ENCODE measurements at places on chromosomes 4 and X.

DNA sequence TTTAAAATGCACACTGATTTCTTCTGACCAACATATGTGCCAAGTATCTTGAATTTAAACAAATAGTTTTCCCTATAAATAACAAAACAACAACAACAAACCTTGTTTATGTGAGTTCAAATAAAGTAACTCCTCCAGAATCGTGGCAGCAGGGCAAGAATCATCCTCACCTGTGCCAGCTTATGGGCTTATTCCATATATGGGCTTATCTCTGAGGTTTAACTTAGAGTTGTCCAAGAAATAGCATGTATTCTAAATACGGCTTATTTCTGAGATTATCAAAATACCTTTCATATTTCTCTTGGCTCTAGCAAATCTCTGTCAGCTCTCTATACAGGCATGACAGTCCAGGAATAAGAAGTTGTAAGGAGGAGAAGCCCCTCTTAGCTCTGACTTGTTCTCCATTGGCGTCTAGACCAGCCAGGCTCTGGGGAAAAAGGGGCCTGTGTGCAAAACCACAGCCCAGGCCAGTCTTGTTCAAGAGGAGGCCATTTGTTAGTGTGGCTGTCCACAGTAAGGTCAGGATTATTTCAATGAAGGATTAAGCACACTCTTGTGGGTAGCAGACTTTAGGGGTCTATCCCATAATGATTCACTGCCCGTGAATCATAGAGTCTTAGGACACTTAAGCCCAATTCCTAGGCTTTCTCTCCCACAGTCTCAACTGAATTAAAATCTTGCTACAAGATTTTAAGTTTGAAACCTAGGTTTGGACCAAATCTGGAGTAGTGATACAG lies 63.2 kb downstream of the FRAS1 start:
- no peak overlapping the region for H3K4me3 ChIP-seq
- no peaks in the 10 kb centered on the region for H3K4me1 ChIP-seq
- no peak for DNase-seq
- H3K27ac ChIP-seq = no peak overlapping the region
- peaks cover 5% of the 10 kb centered on the region for H3K27me3 ChIP-seq

DNA sequence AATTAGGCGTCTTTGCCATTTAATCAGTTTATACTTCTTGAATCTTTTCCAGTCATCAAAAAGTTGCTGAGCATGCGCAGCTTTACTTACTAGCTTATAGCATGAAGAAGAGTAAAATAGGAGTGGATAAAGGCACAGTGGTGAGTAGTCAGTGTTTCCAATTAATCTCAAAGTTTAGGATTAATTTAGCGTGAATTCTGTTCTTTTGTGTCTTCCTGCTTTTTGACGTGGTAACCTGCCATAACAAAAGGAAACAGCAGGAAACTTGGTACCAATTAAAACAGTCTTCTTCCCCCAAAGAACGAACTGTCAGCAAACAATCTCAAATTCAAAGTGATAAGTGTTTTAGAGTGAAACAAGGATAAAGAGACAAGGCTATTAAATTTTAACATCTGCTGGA lies 61.9 kb downstream of the TET2 start:
- H3K27me3 ChIP-seq = no peaks in the 10 kb centered on the region
- no peak overlapping the region for H3K27ac ChIP-seq
- peaks cover 18% of the 10 kb centered on the region for H3K36me3 ChIP-seq
- DNase-seq = no peak
- H3K4me1 ChIP-seq = no peaks in the 10 kb centered on the region

- H3K27ac ChIP-seq = no peak overlapping the region
- no peak for DNase-seq
- peaks cover 5% of the 10 kb centered on the region for H3K27me3 ChIP-seq
- H3K4me1 ChIP-seq = peaks cover 6% of the 10 kb centered on the region
These were observed 144.7 kb downstream of the QDPR start for GRCh38 chr4:17367201-17367600.

GRCh38 chrX:70166601-70167590 lies 10.4 kb upstream of the DGAT2L6 start:
- peak; percentile 6 for DNase-seq
- H3K27ac ChIP-seq = no peak overlapping the region
- H3K4me1 ChIP-seq = peaks cover 10% of the 10 kb centered on the region
- no peak overlapping the region for H3K4me3 ChIP-seq
- no peaks in the 10 kb centered on the region for H3K27me3 ChIP-seq
- H3K36me3 ChIP-seq = peaks cover 20% of the 10 kb centered on the region

DNA sequence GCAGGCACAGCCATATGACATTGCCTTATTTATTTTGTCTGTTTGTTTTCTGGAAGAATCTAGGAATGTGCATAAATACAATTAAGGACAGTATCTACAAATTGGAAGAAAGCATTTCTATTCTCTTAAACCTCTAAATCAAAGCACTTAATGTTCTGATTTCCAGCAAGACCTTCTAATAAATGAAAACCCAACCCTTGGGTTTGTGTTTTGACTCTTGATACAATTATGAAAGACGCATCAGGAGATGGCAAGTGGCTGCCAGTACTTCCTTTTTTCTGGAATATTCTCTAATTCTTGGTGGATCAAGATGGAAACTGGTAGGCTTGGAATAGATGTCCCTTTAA lies 437 bp upstream of the CPE start:
- DNase-seq = no peak
- no peak overlapping the region for H3K4me3 ChIP-seq
- no peaks in the 10 kb centered on the region for H3K4me1 ChIP-seq
- H3K27ac ChIP-seq = no peak overlapping the region
- peaks cover 69% of the 10 kb centered on the region for H3K27me3 ChIP-seq
- no peaks in the 10 kb centered on the region for H3K36me3 ChIP-seq

GRCh38 chr4:99405433-99406115 lies 29.6 kb downstream of the ADH7 start:
- H3K4me3 ChIP-seq = no peak overlapping the region
- peaks cover 5% of the 10 kb centered on the region for H3K27me3 ChIP-seq
- H3K4me1 ChIP-seq = peaks cover 16% of the 10 kb centered on the region
- no peak overlapping the region for H3K27ac ChIP-seq
- no peaks in the 10 kb centered on the region for H3K36me3 ChIP-seq

DNA sequence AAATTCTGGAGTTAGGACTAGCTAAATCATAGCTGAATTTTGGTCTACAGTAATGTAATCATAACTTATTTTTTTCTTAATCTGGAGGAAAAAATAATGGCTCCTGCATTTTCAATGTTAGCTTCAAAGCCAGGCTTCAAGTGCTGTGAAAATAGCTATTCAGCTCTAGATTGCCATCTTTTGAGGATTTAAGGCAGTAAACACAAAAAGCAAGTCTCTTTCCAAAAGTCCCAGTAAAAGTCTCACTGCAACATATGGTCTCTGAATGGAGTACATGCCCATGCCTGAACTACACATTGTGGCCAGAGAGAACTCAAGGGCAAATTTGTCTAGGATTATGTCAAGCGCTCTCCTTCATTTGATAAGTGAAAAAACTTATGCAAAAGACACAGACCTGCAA lies 720.9 kb downstream of the FSTL5 start:
- H3K27ac ChIP-seq = no peak overlapping the region
- H3K27me3 ChIP-seq = no peaks in the 10 kb centered on the region
- no peaks in the 10 kb centered on the region for H3K4me1 ChIP-seq
- DNase-seq = no peak
- H3K36me3 ChIP-seq = no peaks in the 10 kb centered on the region

DNA sequence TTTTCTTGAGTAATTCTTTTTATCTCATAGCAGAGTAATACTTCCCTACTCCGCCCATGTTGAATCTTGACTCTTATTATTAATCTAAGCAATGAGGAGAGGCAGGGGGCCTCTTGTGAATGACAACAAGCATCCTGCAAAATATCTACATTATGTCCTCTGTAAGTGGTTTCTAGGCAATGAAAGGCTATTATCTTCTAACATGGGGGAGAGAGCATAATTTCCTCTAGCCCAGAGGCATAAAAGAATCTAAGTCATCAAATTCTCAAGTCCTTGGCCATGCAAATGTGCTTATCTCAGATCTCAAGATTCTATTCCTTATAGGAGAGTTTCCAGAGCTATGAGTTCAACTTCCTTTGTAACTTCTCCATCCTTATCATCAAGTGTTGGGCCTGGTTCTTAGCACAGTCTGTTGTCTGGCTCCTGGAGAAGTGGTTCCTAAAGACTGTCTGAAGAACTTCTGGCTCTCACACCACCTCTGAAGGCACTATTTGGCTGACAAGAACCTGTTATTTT lies 423.1 kb upstream of the INTU start:
- H3K27me3 ChIP-seq = no peaks in the 10 kb centered on the region
- H3K36me3 ChIP-seq = no peaks in the 10 kb centered on the region
- no peak overlapping the region for H3K27ac ChIP-seq
- DNase-seq = no peak

DNA sequence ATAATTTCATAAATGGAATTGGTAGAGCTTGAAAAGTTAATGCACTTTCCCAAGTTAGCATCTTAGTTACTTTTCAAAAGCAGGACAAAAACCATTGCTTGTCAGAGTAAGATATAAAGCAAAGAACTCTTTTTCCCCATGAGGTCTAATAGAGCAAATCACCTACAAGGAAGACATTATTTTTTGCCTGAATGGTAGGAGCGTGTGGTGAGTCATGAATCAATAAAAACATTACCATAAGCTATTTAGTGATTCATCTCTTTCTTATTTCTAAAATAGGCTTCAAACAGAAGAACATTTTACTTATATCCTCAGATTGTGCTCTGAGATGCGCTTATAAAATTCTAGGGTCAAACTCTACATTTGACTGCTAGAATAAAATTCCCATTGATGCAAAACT lies 109.4 kb upstream of the GPRIN3 start:
- H3K36me3 ChIP-seq = no peaks in the 10 kb centered on the region
- H3K4me1 ChIP-seq = no peaks in the 10 kb centered on the region

GRCh38 chr4:140611854-140612253 lies 43.1 kb upstream of the UCP1 start:
- no peaks in the 10 kb centered on the region for H3K27me3 ChIP-seq
- no peaks in the 10 kb centered on the region for H3K4me1 ChIP-seq
- no peak overlapping the region for H3K27ac ChIP-seq
- no peak for DNase-seq
- H3K4me3 ChIP-seq = no peak overlapping the region

DNA sequence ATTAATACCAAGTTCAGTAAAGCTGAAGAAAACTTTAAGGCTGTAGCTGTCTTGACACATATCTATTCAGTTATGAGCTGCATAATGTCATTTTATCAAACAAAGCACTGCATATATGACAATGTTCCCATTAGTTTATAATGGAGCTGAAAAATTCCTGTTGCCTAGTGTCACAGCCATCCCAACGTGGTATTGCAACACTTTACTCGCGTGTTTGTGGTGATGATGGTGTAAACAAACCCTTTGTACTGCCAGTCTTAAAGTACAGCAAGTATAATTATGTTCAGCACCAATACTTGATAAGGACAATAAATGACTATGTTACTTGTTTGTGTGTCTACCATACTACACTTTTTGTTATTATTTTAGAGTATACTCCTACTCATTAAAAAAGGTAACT lies 1415.6 kb upstream of the PCDH7 start:
- H3K4me1 ChIP-seq = no peaks in the 10 kb centered on the region
- H3K27ac ChIP-seq = no peak overlapping the region
- no peak for DNase-seq
- H3K4me3 ChIP-seq = no peak overlapping the region
- no peaks in the 10 kb centered on the region for H3K36me3 ChIP-seq

GRCh38 chrX:24515447-24515846 lies 50.4 kb downstream of the PDK3 start:
- no peak overlapping the region for H3K27ac ChIP-seq
- H3K36me3 ChIP-seq = peaks cover 11% of the 10 kb centered on the region
- peaks cover 9% of the 10 kb centered on the region for H3K4me1 ChIP-seq
- H3K4me3 ChIP-seq = no peak overlapping the region
- no peak for DNase-seq
- no peaks in the 10 kb centered on the region for H3K27me3 ChIP-seq

DNA sequence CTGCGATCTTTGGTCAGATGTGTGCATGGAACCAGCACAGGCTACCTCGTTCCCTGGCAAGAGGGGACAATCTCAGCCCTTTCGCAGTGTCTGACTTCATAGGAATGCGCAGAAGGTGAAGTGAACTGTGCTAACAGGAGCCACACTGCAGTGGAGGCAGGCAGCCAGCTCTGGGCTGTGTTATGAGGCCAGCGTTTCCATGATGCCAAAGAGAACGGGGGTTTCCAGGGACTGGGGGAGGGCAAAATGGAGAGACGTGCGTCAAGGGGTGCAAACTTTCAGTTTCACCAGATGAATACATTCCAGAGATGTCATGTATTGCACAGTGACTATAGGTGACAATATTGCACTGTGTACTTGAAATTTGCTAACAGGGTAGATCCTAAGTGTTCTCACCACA lies 30.4 kb downstream of the CLDN34 start:
- H3K36me3 ChIP-seq = no peaks in the 10 kb centered on the region
- DNase-seq = peak; percentile 12
- no peak overlapping the region for H3K4me3 ChIP-seq
- no peak overlapping the region for H3K27ac ChIP-seq
- H3K4me1 ChIP-seq = peaks cover 4% of the 10 kb centered on the region
- peaks cover 2% of the 10 kb centered on the region for H3K27me3 ChIP-seq

- H3K36me3 ChIP-seq = no peaks in the 10 kb centered on the region
- H3K27ac ChIP-seq = peak overlapping the region; percentile 90
- H3K4me3 ChIP-seq = peak overlapping the region; percentile 48
- peak; percentile 65 for DNase-seq
- H3K27me3 ChIP-seq = no peaks in the 10 kb centered on the region
- peaks cover 56% of the 10 kb centered on the region for H3K4me1 ChIP-seq
These were observed 18.8 kb upstream of the CHRNA9 start for GRCh38 chr4:40316333-40316781.

- H3K27ac ChIP-seq = peak overlapping the region; percentile 99
- no peaks in the 10 kb centered on the region for H3K36me3 ChIP-seq
- DNase-seq = no peak
- H3K4me1 ChIP-seq = peaks cover 19% of the 10 kb centered on the region
These were observed 76.4 kb downstream of the MAGED4 start for GRCh38 chrX:52261125-52261462.

- H3K4me1 ChIP-seq = peaks cover 2% of the 10 kb centered on the region
- H3K27me3 ChIP-seq = peaks cover 16% of the 10 kb centered on the region
- no peak overlapping the region for H3K4me3 ChIP-seq
- DNase-seq = no peak
These were observed 215.8 kb upstream of the LEF1 start for GRCh38 chr4:108384544-108384943.

GRCh38 chr4:71110499-71110898 lies 117.0 kb downstream of the DCK start:
- H3K4me1 ChIP-seq = peaks cover 25% of the 10 kb centered on the region
- H3K27me3 ChIP-seq = no peaks in the 10 kb centered on the region
- no peaks in the 10 kb centered on the region for H3K36me3 ChIP-seq
- H3K27ac ChIP-seq = no peak overlapping the region

- DNase-seq = no peak
- H3K27ac ChIP-seq = no peak overlapping the region
- H3K36me3 ChIP-seq = peaks cover 36% of the 10 kb centered on the region
- H3K27me3 ChIP-seq = no peaks in the 10 kb centered on the region
These were observed 38.4 kb downstream of the TBL1X start for GRCh38 chrX:9503261-9503660.

GRCh38 chrX:142076633-142077032 lies 128.5 kb downstream of the MAGEC2 start:
- no peak overlapping the region for H3K4me3 ChIP-seq
- no peak for DNase-seq
- H3K27ac ChIP-seq = no peak overlapping the region
- no peaks in the 10 kb centered on the region for H3K36me3 ChIP-seq
- H3K4me1 ChIP-seq = no peaks in the 10 kb centered on the region
- H3K27me3 ChIP-seq = no peaks in the 10 kb centered on the region

- H3K27me3 ChIP-seq = no peaks in the 10 kb centered on the region
- H3K27ac ChIP-seq = no peak overlapping the region
- no peak overlapping the region for H3K4me3 ChIP-seq
- H3K36me3 ChIP-seq = peaks cover 5% of the 10 kb centered on the region
These were observed 133.4 kb upstream of the MSX1 start for GRCh38 chr4:4726051-4726450.

GRCh38 chrX:2677764-2678163 lies 13.3 kb upstream of the CD99 start:
- no peak for DNase-seq
- H3K27me3 ChIP-seq = no peaks in the 10 kb centered on the region
- no peak overlapping the region for H3K27ac ChIP-seq
